ENCODE measurements at places on chromosomes 7 and 10.

DNA sequence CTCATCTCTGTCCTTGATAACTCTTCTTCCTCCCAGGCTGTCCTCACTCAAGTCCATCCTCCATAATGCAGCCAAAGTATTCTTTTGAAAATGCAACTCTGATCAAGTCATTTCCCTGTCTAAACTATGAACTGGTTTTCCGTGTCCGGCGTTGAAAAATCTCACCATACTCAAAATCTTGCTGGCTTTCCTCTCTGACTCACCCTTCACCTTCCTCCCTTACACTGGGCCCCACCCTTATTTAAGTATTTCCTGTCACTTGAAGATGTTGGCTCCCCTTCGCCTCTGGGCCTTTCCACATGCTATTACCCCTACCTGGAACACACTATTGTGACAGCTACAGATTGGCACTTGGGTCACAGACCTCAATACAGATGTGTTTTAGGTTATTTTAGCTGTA, 515.6 kb downstream of the INHBA start:
- no peak for DNase-seq

DNA sequence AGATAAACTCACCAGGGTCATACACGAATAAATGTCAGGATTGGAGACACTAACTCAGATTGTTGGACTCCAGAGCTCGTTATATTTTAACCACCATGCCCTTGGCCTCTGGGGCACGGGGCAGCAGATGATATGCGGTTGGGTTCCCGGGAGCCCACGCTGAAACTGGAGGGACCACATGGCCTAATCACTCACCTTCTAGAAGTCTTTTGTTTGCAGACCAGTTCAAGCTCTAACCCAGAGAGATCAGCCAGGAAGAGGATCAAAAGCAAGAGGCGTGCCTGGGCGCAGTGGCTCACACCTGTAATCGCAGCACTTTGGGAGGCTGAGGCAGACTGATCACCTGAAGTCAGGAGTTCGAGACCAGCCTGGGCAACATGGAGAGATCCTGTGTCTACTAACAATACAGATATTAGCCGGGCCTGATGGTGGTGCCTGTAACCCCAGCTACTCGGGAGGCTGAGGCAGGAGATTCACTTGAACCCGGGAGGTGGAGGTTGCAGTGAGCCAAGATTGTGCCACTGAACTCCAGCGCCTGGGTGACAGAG, 42.6 kb upstream of the ECHDC3 start:
- DNase-seq, result no peak

GRCh38 chr10:121741248-121741792, 143.1 kb upstream of the FGFR2 start:
- no peak for DNase-seq

- DNase-seq, result peak; percentile 40
These were observed 24.4 kb downstream of the GSDME start for GRCh38 chr7:24732646-24733413.

- DNase-seq, result no peak
These were observed 50.3 kb downstream of the PALD1 start for GRCh38 chr10:70528741-70529362.

DNA sequence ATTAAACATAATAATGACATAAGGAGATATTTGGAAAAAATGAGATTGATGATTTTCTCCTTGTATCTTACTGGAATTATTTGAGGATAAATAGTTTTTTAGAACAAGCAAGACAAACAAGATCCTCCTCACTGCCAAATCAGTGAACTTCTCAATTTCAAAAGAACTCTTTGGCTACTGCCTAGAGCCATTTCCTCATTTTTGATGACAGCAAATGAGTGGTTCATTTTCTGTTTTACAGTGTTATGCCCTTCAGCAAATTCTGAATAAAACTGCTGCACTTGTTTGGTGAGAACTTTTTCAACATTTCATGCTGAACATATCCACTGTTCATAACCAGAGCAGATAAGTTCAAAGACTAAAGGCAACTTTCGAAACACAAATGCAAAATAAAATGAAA, 42.5 kb upstream of the AHR start:
- DNase-seq, result no peak

GRCh38 chr10:59283456-59284091, 78.8 kb downstream of the FAM13C start:
- no peak for DNase-seq

- DNase-seq, result no peak
These were observed 11.1 kb downstream of the RBP4 start for GRCh38 chr10:93589648-93590562.

Measured in ureter (tissue), 1 donor.